ENCODE measurements at places on chromosomes 3 and 15. TPM values are rescaled to one million over a fixed set of nuclear protein-coding genes. Genes with fewer than 3 reads are reported as not detected.
A peak's percentile ranks its signal among the peaks of the same experiment; 100 is the strongest.

Gene IL5RA
- total RNA-seq = 0.07 TPM

Gene GDPGP1
- 9.1 TPM for total RNA-seq

Gene XIRP1
- total RNA-seq = 315 TPM

Gene FURIN
- total RNA-seq = 79.6 TPM

Gene CAPN3
- 37.9 TPM for total RNA-seq

DNA sequence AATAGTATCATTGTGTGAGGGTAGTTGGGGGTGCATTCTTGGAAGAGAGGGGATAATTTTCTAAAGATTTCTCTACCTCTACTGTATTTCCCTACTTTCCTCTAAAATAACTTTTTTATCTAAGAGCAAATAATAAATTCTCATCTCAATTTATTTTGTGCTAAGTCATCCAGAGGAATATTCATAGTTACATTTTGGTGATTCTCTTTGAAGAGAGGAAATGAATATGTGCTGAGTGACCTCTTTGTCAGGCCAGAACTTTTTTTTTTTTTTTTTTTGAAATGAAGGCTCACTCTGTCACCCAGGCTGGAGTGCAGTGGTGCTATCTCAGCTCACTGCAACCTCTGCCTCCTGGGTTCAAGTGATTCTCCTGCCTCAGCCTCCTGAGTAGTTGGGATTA, 15.1 kb upstream of the CCDC80 start:
- DNase-seq = no peak

GRCh38 chr3:128133273-128133883, 9.8 kb upstream of the RUVBL1 start:
- peak; percentile 84 for DNase-seq

DNA sequence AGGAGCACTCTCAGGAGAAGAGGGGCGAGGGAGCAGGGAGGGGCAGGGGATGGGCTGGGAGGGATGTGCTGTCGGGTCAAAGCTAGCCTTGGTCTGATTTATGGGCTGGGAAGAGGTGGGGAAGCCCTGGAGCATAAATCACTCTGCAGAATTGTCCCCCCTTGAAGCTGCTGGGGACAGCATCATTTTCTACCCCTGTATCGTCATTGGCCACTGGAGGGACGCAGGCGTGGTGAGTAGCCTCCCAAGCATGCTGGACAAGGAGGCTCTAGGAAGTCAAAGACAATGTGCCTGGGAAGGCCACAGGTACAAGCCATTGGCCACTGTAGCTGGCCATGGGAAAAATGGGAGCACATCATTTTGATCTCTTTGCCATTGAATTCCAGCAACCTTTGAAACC, 175.5 kb upstream of the CTDSPL start:
- no peak for DNase-seq

- DNase-seq = no peak
Measured at GRCh38 chr3:165202995-165203394, 6.8 kb upstream of the SLITRK3 start.

DNA sequence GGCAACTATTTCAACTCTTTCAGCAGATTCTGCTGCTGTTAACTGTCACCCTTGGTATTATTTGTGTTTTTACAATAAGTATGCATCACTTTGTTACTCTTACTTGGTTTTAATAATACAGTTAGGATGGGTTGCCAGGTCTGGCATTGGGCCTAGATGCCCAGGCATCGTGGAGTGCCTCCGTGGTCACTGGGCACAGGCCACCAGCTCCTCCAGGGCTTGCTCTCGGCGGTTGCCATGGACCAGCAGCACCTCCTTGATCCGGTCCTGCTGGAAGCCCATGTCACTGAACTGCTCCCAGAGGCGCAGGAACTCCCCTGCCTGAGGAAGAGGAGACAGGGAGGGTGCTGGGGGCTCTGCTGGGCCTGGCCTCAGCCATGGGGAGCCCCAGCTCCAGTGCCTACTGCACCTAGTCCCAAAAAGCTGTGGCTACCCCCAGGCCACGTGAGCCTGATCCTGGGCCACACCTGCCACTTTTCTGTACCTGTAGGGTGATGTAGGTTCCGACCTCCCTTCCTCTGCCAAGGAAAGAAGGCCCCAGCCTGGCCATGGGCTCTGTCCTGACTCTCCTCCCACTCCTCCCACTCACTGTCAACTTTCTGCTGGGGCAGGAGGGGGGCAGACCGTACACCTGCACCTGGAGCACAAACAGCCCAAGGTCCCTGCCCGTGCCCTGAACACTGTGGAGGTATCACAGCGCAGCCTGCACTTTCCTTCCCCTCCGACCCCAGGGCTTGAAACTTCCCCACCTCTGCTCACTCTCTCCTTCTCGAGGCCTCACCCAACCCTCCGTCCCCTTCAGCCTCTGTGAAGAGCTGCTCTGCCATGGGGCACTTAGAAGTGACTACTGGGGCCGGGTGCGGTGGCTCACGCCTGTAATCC, 16.6 kb downstream of the KBTBD13 start:
- DNase-seq = no peak

GRCh38 chr15:70234256-70234905, 136.7 kb upstream of the TLE3 start:
- peak; percentile 92 for DNase-seq

DNA sequence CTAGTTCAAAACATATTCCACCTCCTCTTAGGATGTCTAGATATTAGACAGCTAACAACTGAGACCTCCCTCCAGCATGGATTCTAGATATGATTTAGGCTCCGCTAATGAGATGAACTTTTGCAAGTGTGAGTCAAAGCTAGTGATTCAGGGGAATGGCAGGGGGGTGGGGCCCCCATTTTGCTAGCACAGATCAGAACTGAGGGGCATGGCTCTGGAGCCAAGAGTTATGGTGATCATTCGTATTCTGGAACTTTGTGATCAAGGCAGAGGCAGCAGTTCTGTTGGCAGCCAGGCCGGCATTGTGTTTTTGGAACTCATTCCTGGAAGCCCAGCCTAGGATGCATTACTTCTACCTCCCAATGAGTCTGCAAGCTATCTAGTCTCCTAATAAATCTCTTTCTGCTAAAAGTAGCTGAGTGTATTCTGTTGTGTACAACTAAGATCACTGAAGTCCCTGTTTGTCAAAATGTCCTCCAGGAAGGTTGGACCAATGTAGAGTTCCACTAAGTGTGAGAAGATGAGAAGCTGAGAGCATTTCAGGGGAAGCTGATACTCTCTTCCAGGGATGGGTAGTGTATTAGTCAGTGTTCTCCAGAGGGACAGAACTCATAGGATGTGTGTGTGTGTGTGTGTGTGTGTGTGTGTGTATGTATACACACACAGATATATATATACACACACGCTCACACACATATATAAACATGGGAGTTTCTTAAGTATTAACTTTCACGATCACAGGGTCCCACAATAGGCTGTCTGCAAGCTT, 312.7 kb downstream of the TLE3 start:
- no peak for DNase-seq

GRCh38 chr15:43232289-43232874, 11.6 kb upstream of the EPB42 start:
- no peak for DNase-seq

Data from cardiac muscle cell (in vitro differentiated cells and primary cell).